Stimulated activated CD4-positive, alpha-beta T cell treated with anti-CD3 and anti-CD28 coated beads, Interleukin-15, amount 100 ng/mL, for 48 hours (primary cell): ENCODE measurements at places on chromosomes 6 and 20.

DNA sequence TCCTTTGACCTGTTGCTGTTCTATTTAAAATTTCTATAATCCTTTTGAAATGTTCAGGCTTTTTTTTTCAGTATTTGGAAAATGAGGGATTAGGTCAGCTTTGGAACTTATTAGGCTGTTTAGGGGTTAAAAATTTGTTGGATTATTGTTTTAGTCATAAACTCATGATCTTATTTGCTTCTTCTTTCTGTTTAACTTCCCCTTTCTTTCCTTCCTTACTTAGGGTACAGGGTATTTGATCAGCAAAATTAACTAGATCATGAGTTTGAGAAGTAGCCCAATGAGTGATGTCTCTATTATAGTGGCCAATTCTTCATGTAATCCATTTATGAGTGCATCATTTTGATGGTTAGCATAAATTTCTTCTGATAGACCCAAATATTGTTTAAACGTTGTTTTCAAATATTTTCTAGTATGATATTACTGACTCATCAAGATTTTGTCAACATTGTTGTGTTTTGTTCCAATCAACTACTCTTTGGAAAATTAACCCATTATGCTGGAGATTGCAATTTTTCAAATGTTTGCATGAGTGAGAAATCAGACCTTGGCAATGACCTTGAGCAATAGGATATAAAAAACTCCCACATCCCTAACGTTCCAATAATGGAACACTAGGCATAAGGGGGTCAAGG is 94.4 kb downstream of the OTOR start:
- DNase-seq = no peak

- DNase-seq = no peak
Observed at GRCh38 chr6:92962846-92963245, 456.5 kb downstream of the EPHA7 start.

DNA sequence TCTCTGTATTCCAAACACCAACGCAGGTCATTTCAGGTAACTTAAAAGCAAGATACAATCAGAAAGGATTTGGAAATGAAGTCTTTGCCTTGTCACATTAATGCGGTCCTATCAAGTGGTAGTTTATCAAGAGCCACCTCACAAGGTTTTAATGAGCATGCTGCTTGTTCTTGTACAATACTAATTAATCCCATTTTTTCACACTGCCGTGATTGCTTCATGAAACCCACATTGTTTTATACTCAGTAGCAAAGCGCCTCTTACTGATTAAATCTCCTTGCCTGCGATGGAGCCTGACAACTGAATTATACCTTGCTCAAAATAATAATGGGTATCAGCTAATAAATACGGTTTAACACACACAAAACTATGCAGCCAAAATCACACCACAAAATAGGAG is 234.1 kb upstream of the TSHZ2 start:
- DNase-seq = no peak

GRCh38 chr6:24194978-24195700 is 69.1 kb downstream of the NRSN1 start:
- no peak for DNase-seq

GRCh38 chr6:42294759-42295158 is 77.1 kb upstream of the MRPS10 start:
- no peak for DNase-seq

- no peak for DNase-seq
Observed at GRCh38 chr6:137772541-137773250, 94.4 kb upstream of the TNFAIP3 start.

GRCh38 chr20:58256842-58257241 is 28.4 kb upstream of the ANKRD60 start:
- no peak for DNase-seq

- no peak for DNase-seq
Observed at GRCh38 chr6:150267686-150268561, 100.9 kb upstream of the IYD start.

DNA sequence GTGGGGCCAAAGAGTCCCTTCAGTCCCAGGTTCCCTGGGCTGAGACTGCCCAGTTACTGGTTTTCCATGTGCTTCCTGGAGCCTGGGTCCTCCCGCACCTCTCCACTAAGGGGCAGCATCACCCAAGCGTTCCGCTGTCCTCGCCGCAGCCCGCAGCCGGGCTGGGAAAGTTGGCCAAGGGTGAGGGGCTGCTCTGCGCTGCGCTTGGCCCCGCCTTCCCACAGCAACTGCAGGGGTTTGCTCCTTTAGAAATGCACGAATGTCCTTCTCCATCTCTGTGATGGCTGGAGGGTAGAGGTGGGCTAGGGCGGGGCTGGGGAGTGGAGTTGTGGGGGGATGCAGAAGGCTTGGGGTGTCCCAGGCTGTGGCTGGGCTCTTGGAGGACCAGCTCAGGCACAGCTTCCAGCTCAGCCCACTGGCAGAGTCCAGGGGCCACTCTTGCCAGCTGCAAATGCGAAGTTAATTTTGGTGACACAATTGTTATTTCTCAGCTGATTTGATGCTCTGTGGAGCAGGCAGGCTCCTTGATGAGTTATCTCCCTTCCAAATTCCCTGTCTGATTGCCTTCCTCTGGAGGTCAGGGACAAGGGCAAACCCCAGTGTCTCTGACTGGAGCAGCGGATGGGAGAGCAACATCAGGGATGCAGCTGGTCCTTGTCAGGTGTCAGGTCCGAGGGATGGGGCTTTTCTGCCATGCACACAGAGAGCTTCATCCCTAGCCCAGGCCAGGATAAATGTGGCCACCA is 63.2 kb downstream of the NOL4L start:
- peak; percentile 59 for DNase-seq

DNA sequence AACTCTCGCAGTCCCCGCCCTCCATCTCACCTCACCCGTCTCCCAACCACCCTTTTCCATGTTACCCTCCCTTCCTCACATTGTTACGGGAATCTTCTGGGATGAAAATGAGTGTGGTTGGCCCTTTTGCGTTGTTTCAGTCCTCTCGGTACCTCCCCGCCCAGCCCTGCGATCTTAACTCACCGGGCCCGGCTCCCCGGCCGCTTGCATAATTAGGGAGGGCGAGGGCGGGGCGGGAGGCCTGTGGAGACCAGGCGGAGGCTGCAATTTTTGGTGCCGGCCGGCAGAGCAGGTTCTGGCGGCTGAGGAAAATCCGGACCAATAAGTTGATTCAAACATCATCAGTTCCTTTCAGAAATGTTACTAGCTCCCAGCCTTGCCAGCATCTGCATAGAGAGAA is 25.2 kb downstream of the TFAP2B start:
- no peak for DNase-seq

DNA sequence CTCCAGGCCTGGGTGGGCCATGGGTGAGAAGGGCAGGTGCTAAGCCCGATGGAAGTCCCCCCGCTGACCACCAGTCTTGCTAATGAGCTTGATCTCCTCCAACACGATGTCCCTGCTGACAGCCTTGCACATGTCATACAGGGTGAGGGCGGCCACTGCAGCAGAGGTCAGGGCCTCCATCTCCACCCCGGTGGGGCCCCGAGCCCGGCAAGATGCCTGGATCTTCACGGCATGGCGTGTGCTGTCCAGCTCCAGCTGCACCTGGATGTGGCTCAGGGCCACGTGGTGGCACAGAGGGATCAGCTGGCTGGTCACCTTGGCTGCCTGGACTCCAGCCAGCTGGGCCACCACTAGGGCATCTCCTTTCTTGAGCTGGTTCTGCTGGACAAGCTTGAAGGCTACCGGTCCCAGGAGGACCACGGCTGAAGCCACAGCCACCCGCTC is 27.9 kb downstream of the MOCS1 start:
- no peak for DNase-seq

- no peak for DNase-seq
Observed at GRCh38 chr6:165010556-165011535, 298.6 kb downstream of the C6orf118 start.

DNA sequence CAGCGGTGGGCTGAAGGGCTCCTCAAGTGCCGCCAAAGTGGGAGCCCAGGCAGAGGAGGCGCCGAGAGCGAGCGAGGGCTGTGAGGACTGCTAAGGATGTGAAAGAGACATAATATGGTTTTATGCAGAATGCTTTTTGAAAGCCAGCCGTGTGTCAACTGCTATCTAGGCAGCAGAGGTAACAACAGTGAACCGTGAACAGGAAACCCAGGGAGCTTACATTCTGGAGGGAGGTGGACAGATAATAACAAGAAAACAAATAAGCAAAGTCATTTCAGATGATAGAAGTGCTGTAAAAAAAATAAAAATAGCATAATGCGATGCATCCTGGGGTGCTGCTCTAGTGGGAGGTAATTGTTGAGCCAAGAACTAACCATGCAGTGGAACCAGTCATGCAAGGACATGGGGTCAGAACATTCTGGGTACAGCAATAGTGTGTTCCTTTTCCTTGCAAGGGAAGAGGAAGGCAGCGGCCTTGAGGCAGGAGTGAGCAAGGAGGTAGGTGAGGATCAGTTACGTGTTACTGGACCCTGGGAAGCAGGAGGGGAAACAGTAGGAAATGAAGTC is 134.4 kb upstream of the TMEM170B start:
- no peak for DNase-seq

GRCh38 chr6:159059885-159060506 is 15.2 kb upstream of the TAGAP start:
- no peak for DNase-seq

- no peak for DNase-seq
Observed at GRCh38 chr20:3908667-3909066, 19.5 kb downstream of the PANK2 start.

GRCh38 chr20:46250772-46251171 is 57.5 kb downstream of the CDH22 start:
- no peak for DNase-seq

DNA sequence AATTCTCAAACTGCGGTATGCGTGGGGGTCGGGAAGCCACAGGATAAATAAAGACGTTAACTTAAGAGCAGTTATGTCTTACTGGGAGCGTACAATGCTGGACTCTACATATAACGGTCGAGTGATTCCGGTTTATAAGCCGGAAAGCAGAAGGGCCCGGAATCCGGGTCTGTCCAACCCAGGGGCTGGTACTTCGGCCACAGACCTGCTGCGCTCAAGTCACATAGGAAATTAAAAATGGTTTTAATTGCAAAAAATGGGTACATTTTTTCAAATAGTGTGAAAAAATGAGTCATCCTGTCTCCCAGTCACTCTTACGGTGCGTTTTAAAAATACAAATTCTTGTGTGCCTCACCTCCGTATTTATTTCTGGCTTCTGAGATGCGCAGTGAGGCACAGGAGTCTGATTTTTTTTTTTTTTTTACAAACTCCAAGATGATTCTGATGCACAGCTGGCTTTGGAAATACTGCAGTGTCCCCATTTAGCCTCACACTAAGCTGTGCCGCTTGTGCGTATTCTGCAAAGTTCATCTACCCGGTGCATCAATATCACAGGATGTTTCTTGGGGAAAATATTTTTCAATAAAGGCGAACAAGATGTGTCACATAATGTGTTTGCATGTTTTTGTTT is 1.0 kb downstream of the PCIF1 start:
- DNase-seq = no peak

GRCh38 chr6:83008626-83009025 is 57.0 kb downstream of the UBE3D start:
- no peak for DNase-seq

- no peak for DNase-seq
Observed at GRCh38 chr20:46013322-46013828, 4.7 kb downstream of the MMP9 start.

DNA sequence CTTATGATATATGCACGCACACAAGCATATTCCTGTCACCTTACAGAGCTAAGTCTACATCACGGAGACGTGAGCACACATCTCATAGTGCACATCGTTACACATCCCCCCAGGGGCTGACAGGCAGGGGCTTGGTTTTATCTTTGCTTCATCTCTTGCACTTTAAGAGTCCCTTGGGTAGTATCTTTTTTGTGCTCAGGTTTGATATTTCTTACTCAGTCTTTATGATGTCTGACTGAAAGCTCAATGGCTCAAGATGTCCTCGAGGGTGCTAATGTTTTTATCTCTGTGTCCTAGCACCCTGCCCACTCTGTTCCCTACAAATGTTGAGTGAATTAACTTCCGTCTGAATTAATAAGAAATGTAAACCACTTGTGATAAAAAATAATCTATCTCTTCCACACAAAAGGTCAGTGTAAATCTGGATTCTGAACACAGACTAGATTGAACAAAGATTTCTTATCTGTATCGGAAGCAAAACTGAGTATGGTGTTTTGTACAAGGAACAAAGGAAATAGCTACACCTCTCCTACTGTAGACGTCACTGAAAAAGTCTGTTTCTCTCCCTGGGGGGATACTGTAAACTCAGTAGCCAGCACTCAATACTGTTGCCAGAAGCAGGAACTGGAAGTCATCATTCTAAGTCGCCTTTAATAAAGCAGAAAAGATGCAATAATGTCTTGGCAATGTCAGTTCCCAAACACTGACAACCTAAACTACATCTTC is 195.1 kb downstream of the PRKN start:
- DNase-seq = no peak

DNA sequence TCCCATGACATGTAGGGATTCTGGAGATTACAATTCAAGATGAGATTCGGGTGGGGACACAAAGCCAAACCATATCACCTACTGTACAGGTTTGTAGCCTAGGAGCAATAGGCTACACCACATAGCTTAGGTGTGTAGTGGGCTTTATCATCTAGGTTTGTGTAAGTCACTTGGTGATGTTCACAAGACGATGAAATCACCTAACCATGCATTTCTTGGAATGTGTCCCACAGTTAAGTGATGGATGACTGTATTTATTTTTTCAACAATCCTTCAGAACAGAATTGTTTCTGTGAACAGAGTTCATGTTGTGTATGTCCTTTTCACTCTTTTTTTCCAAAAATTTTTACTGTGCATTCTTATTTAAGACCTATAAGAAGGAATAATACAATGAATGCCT is 76.1 kb downstream of the DTD1 start:
- no peak for DNase-seq

DNA sequence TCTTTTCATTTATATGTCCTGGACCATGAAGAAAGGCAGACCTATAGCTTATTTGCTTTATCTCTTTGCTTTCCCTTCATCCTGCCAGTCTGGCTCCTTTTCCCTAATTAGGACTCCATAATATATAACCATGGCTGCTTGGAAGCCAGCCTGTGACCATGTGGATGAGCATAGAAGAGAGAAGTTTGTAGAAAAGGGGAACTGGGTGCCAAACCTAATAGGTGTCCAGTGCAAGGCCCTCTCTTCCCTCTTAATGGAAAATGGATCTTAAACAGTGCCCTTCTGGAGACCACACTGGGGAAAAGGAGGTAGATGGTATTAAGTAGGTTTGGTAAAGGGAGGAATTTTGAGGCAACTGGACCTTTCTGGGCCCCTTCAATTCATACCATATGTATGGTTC is 16.7 kb upstream of the OSTM1 start:
- no peak for DNase-seq

DNA sequence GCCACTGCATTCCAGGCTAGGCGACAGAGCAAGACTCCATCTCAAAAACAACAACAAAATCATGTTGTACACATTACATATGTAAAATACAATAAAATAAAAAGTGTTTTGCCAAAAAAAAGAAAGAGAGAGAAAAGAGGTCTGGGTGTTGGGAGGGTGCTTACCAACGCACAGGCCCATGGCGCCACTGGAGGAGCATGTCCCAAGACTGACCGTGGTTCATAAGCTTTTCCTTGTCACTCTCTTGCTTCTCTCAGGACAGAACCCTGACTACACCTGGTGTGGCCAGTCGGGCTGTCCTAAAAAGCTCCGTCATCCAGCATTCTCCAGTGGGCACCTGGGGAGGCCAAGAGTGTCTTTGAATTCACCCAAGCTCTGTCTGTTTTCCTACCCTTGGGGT is 48.0 kb upstream of the CNKSR3 start:
- DNase-seq = no peak

- no peak for DNase-seq
Observed at GRCh38 chr6:44439270-44440045, 52.0 kb downstream of the CDC5L start.

GRCh38 chr6:43091436-43091991 is 15.4 kb downstream of the PTK7 start:
- no peak for DNase-seq

GRCh38 chr6:15344192-15344519 is 98.3 kb downstream of the JARID2 start:
- no peak for DNase-seq
